ENCODE measurements at places on chromosomes 6 and 20. TPM values are rescaled to one million over a fixed set of nuclear protein-coding genes. Genes with fewer than 3 reads are reported as not detected.

The TCP11 gene
- total RNA-seq: under 0.01 TPM

The ZNF334 gene
- 1.7 TPM for total RNA-seq

The TRAPPC3L gene
- total RNA-seq: under 0.01 TPM

The UBE3D gene
- 11.2 TPM for total RNA-seq

The RAD21L1 gene
- total RNA-seq: not detected

The POU3F2 gene
- total RNA-seq: not detected

The TFAP2A gene
- total RNA-seq: 0.32 TPM

The BHLHE23 gene
- not detected for total RNA-seq

All from epithelial cell of umbilical artery (primary cell).